A172 (cell line): ENCODE measurements at places on chromosomes 11 and 22. TPM values are rescaled to one million over a fixed set of nuclear protein-coding genes. Genes with fewer than 3 reads are reported as not detected.

GRCh38 chr11:19625438-19625837 lies 87.2 kb upstream of the NAV2 start:
- DNase-seq: no peak

DNA sequence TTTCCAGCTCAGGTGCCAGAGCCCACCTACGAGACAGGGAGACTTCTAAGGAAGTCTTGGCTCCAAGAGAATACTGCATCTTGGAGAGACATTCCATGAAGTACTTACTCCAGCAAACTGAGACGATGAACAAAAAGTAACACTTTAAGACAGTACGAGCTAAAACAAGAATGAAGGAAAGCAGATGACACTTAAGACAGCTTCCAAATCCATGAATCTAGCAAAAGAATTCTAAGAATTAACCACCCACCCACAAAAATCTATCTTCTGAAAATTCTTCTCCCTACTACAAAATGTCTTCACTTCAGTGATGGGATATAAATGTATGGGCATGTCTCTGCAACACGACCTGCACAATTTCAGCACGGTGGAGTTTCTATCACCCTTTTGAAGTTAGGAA lies 132.9 kb downstream of the C11orf58 start:
- no peak for DNase-seq

DNA sequence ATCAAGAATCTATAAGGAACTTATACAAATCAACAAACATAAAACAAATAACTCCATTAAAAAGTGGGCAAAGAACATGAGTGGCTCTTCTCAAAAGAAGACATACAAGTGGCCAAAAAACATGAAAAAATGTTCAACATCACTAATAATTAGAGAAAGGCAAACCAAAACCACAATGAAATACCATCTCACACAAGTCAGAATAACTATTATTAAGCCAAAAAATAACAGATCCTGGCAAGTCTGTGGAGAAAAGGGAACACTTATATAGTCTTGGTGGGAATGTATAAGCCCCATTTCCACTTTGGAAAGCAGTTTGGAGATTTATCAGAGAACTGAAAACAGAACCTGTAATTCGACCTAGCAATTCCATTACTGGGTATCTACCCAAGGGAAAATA lies 921.0 kb downstream of the KCNA4 start:
- DNase-seq: no peak

Gene C11orf87
- not detected in 2 replicates for total RNA-seq

DNA sequence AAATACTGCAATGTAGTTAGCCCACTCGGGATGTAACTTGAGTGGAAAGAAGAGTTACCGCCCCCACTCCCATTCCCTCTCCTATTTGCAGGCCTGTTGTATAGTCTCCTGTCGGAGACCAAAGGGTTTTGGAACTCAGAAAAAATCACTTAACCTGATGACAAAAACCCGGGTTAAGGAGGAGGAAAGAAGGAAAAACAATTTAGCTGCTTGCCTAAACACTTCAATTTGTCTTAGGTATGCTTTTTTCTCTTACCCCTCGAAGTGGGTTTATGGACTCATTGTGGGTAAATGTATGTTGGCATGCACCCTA lies 2.2 kb downstream of the YAP1 start:
- DNase-seq: no peak
